ENCODE measurements at places on chromosomes 6 and 20.

DNA sequence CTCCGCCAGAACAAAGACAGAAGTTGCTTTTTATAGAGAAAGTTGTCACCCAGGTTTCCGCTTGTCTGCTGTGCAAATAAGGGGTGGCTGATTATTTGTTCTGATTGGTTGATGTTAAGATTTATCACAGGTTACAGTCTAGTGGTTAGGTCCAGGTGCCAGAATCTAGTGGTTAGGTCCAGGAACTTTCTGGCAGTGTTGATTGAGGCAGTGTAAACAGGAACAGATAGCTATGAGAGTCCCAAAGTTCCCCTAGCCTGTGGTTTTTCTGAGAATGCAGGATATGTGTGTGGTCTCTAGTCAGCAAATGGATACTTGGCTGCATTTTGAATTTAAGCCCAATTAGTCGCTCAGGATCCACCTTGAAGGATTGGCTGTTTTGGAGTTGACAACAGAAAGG, 148.0 kb downstream of the TMEM200A start:
- DNase-seq, result peak; percentile 62

DNA sequence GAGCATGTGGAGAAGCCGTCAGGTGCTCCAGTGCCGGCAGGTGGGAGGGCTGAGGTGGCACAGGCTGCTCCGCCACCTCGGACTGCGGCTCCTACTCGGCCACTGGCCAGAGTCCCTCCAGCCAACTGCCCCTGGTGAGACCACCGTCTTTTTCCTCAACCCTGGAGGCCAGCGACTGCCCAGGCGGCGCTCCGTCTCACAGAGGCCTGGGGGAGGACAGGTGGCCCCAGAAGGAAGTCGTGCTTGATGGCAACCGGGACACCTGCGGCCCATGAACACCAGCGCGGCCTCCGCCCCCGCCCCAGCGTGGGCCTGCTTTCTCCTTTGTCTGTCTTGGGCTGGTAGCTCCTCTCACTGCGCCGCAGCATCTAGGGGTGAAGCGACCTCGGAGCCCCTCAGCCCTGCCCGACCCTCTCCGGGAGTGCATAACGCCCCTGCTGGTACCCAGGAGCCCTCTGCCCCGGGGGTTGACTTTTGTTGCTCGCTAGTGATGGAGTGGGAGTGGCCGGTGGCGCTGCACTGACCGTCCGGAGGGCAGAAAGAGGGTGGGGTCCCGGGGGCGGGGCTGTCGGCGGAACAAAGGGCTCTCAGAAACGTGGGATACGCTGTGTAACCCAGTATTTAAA, 706 bp upstream of the TUBB2B start:
- DNase-seq, result no peak

DNA sequence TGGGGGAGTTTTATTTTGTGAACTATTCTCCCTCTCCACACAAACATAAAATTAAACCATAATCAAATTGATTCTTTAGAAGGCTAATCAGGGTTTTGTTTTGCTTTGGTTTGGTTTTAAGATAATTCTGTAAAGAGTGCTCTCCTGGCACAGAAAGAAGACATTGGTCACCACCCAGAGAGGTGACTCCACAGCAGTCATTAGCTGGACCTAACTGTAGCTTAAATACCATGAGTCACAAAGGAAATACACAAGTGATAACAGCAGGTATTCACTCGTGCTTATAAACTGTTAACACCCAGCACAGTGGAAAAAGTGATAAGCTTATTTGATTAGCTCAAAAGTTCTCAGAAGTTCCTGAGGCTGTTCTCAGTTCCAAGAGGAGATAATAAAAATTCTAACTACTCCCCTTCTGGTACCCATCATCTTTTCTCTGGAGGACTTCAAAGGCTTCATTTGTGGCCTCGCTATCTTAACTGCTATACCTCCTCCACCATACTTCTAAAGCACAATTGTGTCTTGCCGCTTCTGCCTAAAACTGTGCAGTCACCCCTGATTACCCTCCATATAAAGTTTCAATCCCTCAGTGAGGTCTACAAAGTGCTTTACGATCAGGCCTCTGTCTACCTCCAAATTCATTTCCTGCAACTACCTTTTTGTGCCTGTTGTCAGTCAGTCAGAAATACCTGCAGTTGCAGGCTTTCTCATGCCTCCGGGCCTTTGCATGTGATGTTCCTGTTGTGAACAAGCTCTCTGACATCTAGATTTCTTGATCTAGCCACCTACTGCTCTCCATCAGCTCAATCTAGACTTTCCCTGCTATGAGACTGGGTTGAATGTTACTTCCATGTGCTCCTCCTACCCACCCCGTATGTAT, 201.1 kb downstream of the SAMD5 start:
- DNase-seq, result no peak

DNA sequence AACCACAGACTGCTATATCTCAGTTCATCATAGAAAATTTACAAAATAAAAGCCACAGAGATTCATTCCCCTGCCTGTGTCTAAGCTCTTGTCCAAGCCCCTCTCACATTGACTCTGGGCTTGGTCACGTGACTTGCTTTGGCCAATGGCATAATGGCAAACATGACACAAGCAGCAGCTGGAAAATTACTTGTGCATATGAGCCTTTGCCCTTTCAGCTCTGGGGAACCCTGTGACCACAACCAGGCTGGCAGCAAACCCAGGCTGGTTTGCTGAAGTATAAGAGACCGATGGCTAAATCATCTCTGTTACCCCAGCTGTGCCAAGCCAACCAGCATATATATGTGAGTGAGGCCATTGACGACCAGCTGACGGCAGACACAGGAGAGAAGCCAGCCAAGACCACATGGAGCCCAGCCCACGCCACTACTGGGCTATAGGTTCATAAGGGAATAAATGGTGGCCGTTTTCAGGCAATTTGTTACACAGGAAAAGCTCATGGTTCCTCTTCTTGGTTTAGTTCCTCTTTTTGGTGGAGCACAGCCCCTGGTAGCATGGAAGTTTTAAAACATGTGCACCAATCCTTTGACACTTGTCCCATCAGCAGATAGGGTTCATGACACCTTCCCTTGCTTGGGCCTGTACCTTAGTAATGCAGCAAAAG, 31.8 kb upstream of the RSPO4 start:
- DNase-seq, result peak; percentile 96

DNA sequence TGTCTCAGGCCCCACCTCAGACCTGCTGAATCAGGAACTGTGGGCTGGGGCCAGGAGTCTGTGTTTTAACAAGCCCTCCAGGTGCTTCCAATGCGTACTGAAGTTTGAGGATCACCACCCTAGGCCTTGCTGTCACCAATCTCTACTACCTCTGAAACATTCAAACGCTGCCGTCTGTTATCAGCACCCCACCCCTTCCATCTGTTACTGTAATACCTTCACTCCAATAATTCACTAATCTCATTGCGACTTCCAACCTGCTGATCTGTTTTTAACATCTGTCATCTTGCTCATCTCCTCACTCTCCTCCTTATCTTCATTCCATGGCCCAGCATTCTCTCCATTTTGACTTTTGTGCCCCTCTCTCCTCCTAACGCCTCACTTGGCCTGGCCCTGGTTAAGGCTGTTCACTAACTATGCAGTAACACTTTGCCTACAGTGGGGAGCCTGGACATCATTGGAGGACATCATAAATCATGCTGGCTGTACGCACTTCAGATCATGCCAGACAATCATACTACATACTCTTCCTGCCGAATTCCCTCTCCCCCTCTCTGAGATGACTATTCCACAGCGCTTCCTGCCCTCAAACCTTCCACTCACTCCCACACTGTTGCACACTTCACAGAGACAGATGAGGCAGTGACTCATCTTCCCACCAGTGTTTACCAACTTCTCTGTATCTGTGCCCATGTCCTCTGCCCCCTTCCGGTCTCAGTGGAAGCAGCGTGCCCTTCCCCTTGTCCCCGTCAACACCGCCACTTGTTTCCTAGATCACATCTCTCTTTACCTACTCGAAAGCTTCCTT, 3.0 kb upstream of the GUCA1B start:
- peak; percentile 42 for DNase-seq

- no peak for DNase-seq
Measured at GRCh38 chr6:9485992-9486391, 928.9 kb downstream of the TFAP2A start.

- DNase-seq, result no peak
Measured at GRCh38 chr20:25005661-25006060, 13.1 kb upstream of the APMAP start.

GRCh38 chr6:6697620-6698019, 109.1 kb downstream of the LY86 start:
- DNase-seq, result no peak

DNA sequence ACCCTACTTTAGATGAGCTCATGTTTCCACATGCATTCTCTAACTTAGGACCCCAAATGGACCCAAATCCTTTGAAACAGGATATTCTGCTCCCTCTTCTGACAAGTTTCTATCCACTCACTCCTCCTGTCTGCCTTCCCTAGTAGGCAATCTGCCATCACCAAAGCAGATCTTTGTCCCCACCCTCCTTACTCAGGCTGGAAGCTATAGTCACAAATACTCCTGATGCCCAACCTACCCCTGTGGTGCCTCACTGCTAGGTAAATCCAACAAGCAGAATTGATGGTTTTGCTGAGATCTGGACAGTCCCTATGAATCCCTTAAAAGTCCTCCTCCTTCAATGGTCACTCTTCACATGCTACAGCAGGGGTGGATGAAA, 21.7 kb downstream of the ELOVL5 start:
- no peak for DNase-seq

GRCh38 chr6:33439956-33440648, 14.3 kb upstream of the ZBTB9 start:
- no peak for DNase-seq

DNA sequence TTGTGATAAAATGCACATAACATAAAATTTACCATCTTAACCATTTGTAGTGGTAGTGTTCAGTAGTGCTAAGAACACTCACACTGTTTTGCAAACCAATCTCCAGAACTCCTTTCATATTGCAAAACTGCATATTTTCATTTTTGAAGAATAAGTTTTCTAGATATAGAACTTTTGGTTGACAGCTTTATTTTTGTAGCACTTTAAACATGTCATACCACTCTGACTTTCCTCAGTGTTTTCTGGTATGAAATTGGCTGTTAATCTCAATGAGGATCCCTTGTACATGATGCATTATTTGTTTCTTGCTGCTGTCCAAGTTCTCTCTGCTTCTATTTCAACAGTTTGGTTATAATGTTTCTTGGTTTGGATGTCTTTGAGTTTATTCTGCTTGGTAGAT, 45.1 kb upstream of the MICB start:
- DNase-seq, result no peak

GRCh38 chr20:50130995-50131394, 18.0 kb upstream of the UBE2V1 start:
- DNase-seq, result no peak

DNA sequence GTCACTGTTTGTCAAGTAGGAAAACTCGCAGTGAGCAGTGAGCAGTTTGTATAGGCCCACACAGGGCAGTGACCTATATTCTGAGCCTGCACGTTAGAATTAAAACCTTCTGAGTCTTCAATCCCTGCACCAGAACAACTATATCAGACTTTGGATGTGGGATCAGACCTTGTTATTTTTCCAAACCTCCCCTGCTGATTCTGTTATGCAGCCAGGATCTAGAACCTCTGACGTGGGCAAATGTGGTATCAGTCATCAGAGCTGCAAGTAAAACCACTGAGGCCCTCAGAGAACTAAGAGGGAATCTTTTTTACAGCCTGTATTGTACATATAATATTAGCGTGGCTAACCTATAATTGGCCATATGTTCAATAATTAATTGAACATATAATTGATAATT, 32.0 kb upstream of the AKAP7 start:
- DNase-seq, result no peak

DNA sequence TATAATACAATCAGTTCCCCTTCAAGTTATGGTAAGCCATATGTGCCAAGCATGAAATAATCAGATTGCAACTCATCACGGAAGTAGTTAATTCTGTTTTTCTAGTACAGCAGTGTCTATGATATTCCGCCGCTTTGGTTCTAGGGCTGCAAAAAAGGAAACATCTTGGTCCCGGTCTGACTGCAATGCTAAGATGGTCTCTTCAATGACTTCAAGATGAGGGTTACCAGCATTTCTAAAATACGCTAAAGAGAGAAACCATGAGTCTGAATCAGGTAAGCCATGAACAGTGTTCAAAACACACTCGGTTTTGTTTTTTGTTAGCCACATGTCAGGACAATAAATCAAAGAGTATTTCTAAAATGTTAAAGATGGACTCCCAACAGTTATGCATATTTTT, 3.2 kb upstream of the ANKRD60 start:
- DNase-seq, result no peak

GRCh38 chr6:130715058-130715457, 112.1 kb upstream of the SMLR1 start:
- DNase-seq, result no peak

- no peak for DNase-seq
Measured at GRCh38 chr6:15026832-15027231, 219.0 kb upstream of the JARID2 start.

- DNase-seq, result no peak
Measured at GRCh38 chr6:49713346-49713745, at the start of gene CRISP2. Gene CRISP2 (minus strand): TSS chr6:49713543. CDS start chr6:49709196, 4,347 bp downstream.

- DNase-seq, result no peak
Measured at GRCh38 chr20:361561-361960, 14.7 kb downstream of the NRSN2 start.

DNA sequence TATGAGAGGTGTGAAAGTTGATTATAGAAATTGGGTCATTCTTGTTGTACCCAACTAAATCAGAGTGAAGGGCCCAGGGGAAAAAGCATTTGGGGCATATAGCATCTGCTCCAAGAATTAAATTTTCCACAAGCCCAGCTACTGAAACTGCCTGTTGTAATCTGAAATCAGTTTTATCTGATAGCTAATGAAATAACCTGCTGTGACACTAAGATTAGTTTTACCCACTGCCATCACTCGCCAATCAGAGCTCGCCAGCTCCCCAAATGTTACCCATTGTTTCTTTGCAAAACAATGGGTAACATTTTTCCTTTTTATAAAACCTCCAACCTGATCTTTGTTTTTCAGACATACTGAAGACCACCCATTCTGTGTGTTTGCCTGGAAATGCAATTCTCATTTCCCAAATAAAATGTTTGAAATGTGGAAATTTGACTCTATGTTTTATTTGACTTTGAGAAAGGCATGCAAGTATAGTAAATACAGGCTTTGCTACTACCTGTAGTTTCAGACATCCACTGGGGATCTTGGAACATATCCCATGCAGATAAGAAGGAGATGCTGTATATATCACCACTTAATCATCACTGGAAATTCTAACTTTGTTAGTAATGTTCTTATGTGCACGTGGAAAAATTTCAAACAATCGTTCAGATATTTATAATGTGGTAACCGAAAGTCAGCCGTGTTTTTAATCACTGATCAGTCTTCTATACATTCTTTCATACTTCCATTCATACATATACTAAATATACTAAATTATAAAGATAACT, 6.3 kb upstream of the AHI1 start:
- no peak for DNase-seq

DNA sequence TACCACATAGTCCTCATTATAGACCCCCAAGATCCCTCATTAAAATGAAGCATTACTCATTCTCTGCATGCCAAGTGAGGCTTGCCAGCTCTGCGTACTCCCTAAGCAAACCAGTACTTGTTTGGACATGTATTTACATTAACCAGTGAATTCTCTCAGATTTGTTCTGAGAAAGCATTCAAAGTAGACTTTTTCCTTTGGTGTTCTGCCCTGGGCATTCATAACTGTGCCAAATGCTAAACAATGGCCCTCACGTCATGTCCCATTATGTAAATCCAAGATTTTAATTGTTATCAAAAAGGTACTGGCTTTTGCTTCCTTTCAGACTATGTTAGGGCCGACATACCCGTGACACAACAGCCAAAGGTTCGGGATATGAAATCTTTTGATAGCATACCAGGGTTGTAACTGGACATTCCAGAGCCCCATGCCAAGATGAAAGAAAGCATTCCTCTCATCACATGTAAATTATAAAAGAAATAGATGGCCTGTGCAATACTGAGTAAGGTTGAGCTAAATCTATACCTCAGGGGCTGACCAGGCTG, 164.2 kb downstream of the ADAT2 start:
- no peak for DNase-seq

GRCh38 chr6:139303185-139303584, 11.4 kb upstream of the TXLNB start:
- no peak for DNase-seq

Measured in Kasumi-1 (cell line).